Right lobe of liver (tissue), 6 donors: ENCODE measurements at places on chromosomes 4 and X.
A peak's percentile ranks its signal among the peaks of the same experiment; 100 is the strongest.

GRCh38 chr4:113145519-113146291 lies 96.3 kb downstream of the ANK2 start:
- no peak for DNase-seq

GRCh38 chr4:111943796-111944203 lies 201.5 kb upstream of the FAM241A start:
- peak; percentile 44 for DNase-seq

GRCh38 chrX:134792077-134792476 lies 133.8 kb upstream of the PLAC1 start:
- no peak for DNase-seq

DNA sequence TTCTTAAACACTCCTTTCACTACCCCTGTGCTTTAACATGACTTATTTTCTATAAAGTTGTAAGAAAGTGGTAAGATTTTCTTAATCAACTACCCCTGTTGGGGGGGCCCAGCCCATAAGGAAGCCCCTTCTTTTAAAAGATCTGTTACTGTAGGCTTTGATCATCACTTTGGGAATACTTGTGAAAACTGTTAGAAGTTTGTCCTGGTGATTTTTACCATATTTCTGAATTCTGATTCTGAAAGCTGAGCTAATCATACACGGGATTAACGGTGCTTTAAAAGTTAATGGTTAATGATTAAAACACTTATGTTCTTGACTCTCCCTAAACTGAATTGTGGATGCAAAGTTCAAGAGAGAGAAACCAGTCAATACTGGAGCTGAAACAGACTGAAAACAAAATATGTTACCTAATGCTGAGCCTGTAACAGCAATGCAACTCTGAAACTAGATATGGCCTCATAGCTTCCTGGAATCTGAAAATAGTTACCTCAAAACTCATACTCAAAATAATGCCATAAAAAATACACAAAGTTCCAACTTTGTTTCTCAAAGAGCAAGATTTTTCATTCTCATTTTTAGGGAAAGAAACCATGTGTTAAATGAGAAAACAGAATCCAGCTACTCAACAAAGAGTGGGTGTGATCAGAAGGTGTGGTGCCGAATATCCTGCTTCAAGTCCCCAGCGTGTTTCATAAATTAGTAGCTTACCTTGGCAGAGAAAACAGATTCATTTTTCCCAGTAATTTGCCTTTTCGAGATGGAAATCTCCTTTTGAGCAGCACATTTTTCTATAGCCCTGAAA lies 31.6 kb downstream of the ADH7 start:
- DNase-seq, result no peak

- no peak for DNase-seq
Observed at GRCh38 chr4:109134268-109134667, 168.2 kb downstream of the COL25A1 start.

- peak; percentile 63 for DNase-seq
Observed at GRCh38 chr4:6892190-6892908, 17.3 kb upstream of the TBC1D14 start.

GRCh38 chr4:155617296-155617695 lies 49.4 kb upstream of the GUCY1A1 start:
- DNase-seq, result no peak

DNA sequence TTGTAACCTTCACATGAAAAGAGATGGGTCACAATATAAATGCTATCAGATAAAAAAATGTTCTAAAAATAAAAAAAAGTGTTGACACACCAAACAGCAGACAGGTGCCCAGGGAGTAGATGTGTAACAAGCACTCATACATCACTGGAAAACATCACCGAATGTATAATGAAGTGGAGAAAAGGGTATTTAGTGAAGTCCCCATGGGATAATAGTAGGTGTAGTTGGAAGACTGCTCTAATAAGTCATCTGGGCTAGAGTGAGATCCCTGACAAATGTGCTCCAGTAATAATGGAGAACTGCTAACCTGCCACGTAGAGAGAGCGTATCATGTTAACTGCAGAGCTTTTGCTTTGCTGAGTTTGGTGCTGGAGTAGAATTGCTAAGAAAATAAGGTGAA lies 152.0 kb downstream of the GRIA2 start:
- DNase-seq, result no peak

GRCh38 chr4:156495091-156495490 lies 476.5 kb downstream of the PDGFC start:
- no peak for DNase-seq

DNA sequence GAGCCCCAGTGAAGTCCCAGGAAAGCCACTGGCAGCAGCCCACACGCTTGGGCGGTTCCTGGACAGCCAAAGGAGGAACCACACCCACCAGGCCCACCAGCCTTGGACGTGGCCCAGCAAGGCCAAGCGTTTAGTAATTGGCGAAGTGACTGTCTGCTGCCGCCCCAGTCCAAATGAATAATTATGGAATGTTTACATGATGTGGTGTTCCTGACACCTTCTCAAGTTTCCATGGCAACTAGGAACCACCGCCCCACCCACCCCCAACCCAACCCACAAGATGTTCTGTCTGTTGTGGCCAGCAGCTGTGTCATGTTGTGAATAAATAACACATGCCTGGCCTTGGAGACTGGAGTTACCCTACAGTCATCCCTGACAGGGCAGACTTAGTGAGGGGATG lies 22.3 kb downstream of the APLN start:
- DNase-seq, result no peak

- DNase-seq, result no peak
Observed at GRCh38 chr4:8252301-8253173, 17.0 kb upstream of the HTRA3 start.

GRCh38 chr4:153651587-153651986 lies 32.5 kb upstream of the TLR2 start:
- peak; percentile 50 for DNase-seq

DNA sequence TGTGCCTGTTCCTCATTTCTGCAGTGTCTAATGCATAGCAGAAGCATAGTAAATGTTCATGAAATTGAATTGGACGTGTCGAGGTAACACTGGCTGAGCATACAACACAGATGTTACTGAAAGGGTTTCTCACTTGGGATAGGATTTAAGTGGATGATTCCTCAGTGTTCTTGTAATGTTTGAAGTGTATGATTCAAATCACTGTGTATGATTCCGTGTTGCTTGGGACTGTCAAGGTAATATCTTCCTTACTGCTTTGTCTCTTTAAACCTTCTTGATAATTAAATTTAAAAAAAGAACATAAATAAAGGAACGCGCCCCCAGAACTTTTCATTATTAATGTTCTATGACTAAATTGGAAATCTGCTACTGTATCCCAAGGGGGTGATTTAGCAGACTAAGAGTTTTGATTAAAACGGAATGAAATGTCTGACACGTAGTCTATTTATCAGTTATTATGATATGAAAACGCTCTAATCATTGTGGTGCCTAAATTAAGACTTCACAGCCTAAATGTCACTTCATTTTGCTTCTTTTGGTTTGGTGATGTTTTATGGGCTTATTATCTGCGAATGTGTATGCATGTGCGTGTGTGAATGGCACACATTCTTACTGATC lies 696.9 kb upstream of the EPHA5 start:
- DNase-seq, result no peak

DNA sequence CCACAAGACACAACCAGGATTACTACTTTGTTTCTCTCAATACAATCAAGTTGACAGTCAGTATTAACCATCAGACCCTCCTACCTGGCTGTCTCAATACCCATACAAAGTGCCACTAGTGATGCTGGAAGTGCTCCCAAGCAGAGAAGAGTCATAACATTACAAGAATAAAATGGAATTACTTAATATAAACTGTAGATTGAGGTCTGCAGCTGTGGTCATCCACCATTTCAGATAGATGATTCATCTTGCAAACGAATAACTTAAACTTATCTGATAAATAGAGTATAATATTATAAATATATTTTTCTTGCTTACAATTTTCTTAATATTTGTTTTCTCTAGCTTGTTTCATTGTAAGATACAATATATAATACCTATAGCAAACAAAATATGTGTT lies 1034.2 kb upstream of the PCDH10 start:
- DNase-seq, result no peak

- DNase-seq, result no peak
Observed at GRCh38 chrX:15718283-15718970, 19.6 kb upstream of the CA5B start.

DNA sequence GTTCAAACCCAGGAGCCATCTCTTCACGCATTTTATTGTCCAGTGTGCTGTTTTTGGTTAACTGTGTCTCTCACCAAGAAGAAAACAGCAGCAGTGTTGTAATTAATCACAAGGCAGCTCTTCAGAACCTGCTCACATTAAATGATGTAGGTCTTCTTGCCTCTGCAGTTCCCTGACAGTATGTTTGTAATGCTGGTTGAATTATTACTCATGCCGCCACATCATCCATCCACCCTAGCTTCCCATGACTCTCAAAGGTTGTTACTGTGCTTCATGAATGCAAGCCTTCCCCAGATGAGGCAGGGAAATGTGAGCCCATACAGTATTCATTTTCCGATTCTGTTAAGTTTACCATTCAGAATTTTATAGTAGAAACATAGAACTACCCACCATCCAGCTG lies 17.4 kb downstream of the TLR10 start:
- DNase-seq, result no peak

GRCh38 chr4:24471486-24472160 lies 112.7 kb downstream of the DHX15 start:
- no peak for DNase-seq

DNA sequence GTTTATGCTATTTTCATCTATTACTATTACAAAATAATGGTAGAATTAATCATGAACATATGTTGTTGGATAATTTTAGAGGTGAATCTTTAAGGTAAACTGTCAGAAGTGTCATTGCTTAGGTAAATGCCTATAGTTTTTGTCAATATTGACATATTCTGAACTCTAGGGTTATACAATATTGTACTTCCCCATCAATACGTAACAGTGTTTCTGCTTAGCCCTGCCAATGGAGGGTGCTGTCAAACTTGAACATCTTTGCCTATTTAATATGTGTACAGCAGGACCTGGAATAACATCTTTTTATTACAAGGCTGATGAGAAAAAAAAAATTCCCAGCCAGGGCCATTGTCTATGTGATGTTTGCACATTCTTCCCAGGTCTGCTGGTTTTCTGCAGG lies 40.8 kb downstream of the ARHGAP24 start:
- no peak for DNase-seq

DNA sequence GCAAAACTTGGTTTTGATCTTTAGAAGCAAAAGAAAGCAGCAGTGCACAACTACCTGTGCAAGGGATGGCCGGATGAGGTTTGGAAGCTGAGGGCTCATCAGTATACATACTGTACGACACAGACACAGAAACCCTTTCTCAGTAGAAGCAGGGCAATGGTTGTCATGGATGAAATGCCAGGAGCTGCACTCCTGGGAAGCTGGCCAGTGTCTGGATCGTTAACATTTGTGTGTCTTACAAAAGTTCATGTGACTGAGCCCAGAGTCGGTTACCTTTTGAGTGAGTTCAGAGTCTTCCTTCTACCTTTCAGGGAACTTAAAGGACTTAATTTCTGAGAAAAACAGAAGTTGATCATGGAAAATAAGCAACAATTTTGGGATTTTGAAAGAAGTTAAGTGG lies 230.3 kb downstream of the APBB2 start:
- DNase-seq, result peak; percentile 74

DNA sequence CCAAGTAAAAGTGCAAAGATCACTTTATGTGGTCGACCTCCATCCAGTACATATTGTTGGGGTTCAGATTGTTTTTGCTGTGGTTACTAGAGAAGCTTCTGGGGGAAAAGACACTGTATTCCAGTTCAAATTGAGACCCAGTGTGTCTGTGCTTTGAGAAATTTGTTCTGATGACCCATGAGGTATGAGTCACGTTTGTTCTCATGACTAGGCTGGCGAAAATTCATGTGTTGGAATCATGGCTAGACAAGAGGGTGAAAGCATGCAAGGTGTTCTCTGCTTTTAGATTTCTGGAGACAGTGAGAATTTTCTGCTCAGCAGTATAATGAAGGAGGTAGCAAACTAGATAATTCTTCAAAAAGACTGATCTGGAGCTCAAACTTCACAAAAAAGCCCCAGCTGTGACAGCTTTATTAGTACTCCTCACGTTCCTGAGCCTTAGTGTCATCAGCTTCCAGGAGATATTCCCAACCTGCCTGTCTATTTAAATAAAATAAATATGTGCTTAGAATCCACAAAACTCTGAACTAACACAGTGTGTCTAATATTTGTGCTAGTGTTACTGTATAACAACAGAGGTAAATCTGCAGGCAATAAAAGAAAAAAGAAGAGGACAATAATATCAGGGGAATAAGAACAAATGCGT lies 24.4 kb upstream of the FAM47B start:
- DNase-seq, result no peak

DNA sequence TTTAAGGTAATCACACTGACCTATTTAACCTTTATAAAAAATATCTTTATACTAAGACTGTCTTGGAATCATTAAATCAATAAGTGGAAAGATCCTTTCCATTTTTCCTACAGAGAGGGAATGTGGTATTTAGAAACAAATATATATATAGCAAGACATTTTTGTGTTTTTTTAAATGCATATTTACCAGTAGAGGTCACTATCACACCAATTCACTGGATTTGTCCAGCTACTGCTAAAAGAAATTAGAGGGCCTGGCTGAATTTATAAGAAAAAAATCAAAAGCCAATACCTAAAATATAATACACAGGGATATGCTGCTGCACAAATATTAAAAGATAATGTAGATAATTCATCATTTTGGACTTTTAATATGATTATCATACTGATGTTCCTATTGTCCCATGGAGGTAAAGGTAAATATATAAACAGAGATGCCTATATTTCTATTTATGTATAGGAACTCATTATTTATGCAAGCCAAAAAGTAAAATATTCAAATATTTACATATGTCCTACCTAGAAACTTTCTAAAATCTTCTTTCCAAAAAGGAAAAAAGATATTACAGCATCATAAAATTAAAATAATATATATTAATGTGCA lies 69.5 kb downstream of the PDE5A start:
- DNase-seq, result no peak

DNA sequence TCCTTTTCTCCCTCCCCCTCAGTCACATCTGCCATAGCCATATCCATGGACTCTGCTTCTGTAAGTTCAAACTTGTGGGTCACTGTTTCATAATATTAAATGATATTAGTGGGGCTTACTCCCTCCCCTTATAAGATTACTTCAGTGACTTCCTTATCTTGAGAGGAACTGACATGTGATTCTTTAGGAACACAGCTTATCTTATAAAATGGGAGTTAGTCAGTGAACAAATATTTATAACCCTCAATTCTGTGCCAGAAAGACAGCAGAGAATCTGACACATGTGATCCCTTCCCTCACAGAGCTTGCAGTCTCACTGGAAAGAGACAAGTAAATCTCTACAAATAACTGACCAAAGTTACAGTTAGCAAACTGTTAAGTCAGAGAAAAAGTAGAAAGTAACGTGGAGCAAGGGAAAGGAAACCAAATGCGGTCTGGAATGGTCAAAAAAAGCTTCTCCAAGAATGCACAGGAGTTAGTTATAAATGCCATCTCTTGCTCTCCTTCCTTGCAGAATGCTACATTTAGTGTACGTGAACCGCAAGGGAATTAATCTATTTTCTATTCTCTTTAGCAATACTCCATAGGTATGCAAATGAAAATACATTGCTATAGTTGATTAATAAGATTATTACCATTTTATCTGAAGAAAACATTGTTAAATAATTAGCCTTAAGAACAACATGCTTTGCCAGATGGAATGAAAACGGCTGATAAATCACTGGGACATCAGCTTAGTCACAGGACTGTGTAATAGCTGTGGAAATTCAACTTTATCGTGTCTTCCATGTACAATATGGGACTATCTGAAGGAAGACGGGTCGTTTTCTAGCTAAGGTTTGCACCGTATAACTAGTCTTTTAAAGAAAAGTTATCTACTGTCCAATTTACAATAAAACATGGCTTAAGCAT lies 29.0 kb downstream of the SGMS2 start:
- no peak for DNase-seq

GRCh38 chrX:67500617-67501016 lies 43.2 kb upstream of the AR start:
- DNase-seq, result no peak
